Subcutaneous adipose tissue (tissue), 4 donors: ENCODE measurements at places on chromosomes 1 and 21. TPM values are rescaled to one million over a fixed set of nuclear protein-coding genes. Genes with fewer than 3 reads are reported as not detected.

SRRM1 gene
- total RNA-seq = 111 TPM

FBXO2 gene
- total RNA-seq = 0.22 TPM

CLCA2 gene
- not detected for total RNA-seq

TGFB2 gene
- 6.8 TPM for total RNA-seq

TEX38 gene
- total RNA-seq = not detected

CCNL2 gene
- 192 TPM for total RNA-seq

LCE2A gene
- total RNA-seq = not detected
